ENCODE measurements at places on chromosomes 7 and 10. TPM values are rescaled to one million over a fixed set of nuclear protein-coding genes. Genes with fewer than 3 reads are reported as not detected.

Gene ADCY1
- 0.28 TPM for total RNA-seq

Gene RELN
- total RNA-seq = 0.74 TPM

Gene GDF10
- 1.2 TPM for total RNA-seq

Gene KBTBD2
- 21.2 TPM for total RNA-seq

Gene ANKRD61
- not detected for total RNA-seq

Gene CUEDC2
- 52.5 TPM for total RNA-seq

Gene NDUFB8
- 262 TPM for total RNA-seq

Gene GALNT17
- total RNA-seq = not detected

Gene CPA2
- total RNA-seq = not detected

Gene NAMPT
- total RNA-seq = 275 TPM

Gene NEUROD6
- total RNA-seq = not detected

Gene ITIH5
- total RNA-seq = 3.0 TPM

Gene HOXA3
- 1.8 TPM for total RNA-seq

Gene SLC26A3
- total RNA-seq = not detected

Gene EBLN1
- total RNA-seq = not detected

Gene BAMBI
- 33.4 TPM for total RNA-seq

Gene VWC2
- total RNA-seq = not detected

Gene AKR1C2
- total RNA-seq = 13.5 TPM

Gene SKAP2
- 8.5 TPM for total RNA-seq

Gene PTPN20
- 0.14 TPM for total RNA-seq

Gene ZFYVE27
- total RNA-seq = 20.2 TPM

Gene TCF7L2
- total RNA-seq = 4.8 TPM

Gene SGPL1
- total RNA-seq = 31.2 TPM

Gene GSTO1
- 212 TPM for total RNA-seq

Gene ALDH18A1
- 211 TPM for total RNA-seq

Gene OGDHL
- 0.14 TPM for total RNA-seq

Gene ADAM22
- 0.37 TPM for total RNA-seq

Gene HEPACAM2
- total RNA-seq = under 0.01 TPM

Gene FFAR4
- not detected for total RNA-seq

Gene PLPP4
- 0.46 TPM for total RNA-seq

Gene KMT2E
- total RNA-seq = 67.3 TPM

Gene MINDY4
- 5.0 TPM for total RNA-seq

Gene OR2A42
- total RNA-seq = not detected

Gene SHTN1
- 1.00 TPM for total RNA-seq

Gene WNT16
- 0.14 TPM for total RNA-seq

Gene ADIRF
- 110 TPM for total RNA-seq

Gene NODAL
- total RNA-seq = not detected

Gene PLOD3
- 114 TPM for total RNA-seq

Data from smooth muscle cell of bladder (primary cell).